Fibroblast of skin of right biceps (primary cell): ENCODE measurements at places on chromosomes 12 and 14.
A peak's percentile ranks its signal among the peaks of the same experiment; 100 is the strongest.

DNA sequence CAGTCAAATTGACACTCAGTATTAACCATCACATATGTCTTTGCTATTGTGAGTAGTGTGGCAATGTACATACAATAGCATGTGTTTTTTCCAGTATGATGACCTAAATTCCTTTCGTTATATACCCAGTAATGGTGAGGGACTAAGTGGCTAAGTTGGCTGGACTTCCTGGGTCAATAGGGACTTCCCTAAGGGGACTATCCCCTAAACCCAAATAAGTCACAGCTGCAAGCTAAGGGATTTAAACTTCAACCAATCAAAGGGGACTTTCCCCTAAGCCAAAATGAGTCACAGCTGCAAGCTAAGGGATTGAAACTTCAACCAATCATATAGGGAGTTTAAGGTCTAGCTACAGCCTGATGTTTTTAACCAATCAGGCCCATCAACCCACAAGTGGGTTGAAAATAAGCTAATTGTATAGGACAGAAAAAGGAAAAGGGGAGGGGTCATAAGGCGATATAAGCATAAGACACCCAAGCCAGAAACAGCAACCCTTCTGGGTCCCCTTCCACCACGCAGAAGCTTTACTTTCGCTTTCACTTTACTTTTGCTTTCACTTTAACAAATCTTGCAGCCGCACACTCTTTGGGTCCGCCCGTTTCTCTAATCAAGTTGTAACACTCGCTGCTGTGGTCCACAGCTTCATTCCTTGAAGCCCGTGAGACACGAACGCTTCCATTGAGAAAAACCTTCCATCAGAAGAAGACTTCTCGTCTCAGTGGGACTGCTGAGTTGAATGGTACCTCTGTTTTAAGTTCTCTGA is 404.4 kb downstream of the FLRT2 start:
- DNase-seq, result peak; percentile 3

- no peak for DNase-seq
These were observed 9.9 kb upstream of the ACVR1B start for GRCh38 chr12:51941604-51942003.

GRCh38 chr12:25957793-25958427 is 572 bp upstream of the RASSF8 start:
- peak; percentile 90 for DNase-seq

DNA sequence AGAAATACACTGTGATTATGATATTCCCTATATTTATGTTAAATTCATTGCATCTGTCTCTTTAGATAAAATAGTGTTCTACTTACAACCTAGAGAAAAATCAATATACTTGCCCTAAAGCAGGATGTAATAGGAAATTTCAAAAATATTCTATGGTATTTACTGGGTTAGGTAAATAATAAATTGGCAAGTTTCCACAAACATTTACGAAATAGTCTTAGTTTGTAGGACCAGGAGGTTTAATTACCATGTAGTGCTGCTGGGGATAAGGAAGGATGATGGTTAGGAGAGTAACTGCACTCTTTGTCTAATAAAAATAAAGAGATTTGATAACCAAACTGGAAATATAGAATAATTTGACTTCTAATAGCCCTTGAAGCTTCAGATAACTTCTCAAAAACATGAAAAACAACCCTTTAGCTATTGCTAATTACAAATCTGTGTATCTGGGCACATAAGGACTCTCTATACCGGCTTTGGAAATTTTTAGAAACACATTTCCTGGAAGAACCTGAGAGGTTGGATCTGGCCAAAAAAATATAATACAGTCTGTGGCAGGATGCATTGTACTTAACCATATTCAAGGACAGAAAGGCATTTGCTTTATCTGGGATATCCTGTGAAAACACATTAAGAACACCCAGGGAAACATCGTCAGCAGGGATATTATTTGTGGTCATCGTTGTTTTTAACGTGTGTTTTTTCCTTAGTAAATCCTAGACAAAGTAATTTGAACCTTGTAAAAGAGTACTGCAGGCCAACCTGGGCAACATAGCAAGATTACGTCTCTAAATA is 36.7 kb upstream of the TMCC3 start:
- DNase-seq, result no peak

DNA sequence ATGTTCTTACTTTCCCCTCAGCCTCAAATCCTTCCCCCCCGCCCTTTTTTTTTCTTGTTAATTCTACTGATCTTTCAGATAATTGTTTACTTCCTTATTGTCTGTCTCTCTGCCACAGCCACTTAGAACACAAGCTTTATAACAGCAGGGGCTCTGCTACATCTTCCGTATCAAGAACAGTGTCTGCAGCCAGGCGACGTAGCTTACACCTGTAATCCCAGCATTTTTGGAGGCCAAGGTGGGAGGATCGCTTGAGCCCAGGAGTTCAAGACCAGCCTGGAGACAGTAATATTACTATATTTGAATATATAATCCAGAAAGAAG is 5.4 kb downstream of the SOS2 start:
- no peak for DNase-seq

- no peak for DNase-seq
These were observed 19.4 kb downstream of the AEBP2 start for GRCh38 chr12:19458733-19459132.

GRCh38 chr12:86254399-86255107 is 1.6 kb downstream of the MGAT4C start:
- no peak for DNase-seq

GRCh38 chr14:59251811-59252771 is 63.6 kb downstream of the DAAM1 start:
- peak; percentile 87 for DNase-seq

DNA sequence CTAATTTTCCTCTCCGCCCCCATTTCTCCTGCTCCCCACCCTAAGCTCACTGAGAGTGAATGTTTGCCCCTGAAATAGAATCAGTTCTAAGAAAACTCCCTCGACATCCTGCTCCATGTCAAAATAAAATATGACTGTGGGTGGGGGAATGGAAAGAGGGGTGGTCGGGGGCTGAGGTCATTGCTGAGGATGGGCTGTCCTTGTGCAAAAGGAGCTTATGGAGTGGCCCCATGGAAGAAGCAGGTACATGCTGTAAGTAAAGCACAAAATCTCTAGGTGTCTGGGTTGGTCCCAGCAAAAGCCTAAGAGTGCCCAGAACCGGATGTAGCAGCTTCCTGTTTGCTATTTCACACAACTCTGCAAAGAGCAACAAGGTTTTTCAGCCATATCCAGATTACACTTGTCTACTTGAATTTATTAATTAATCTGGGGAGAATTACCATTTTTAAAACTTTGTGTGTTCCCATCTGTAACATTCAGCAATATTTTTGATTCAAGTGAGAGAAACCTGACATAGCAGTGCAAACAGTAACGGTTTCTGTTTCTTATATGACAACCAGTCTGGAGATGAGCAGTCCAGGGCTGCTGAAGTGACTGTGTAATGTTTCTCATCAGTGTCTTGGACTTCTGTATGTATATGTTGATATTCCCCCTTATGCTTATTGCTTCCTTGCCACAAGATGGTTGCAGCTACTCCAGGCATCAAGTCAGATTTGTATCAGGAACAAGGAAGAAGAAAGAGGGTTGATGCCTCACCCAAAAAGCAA is 40.4 kb upstream of the GZMB start:
- DNase-seq, result no peak

DNA sequence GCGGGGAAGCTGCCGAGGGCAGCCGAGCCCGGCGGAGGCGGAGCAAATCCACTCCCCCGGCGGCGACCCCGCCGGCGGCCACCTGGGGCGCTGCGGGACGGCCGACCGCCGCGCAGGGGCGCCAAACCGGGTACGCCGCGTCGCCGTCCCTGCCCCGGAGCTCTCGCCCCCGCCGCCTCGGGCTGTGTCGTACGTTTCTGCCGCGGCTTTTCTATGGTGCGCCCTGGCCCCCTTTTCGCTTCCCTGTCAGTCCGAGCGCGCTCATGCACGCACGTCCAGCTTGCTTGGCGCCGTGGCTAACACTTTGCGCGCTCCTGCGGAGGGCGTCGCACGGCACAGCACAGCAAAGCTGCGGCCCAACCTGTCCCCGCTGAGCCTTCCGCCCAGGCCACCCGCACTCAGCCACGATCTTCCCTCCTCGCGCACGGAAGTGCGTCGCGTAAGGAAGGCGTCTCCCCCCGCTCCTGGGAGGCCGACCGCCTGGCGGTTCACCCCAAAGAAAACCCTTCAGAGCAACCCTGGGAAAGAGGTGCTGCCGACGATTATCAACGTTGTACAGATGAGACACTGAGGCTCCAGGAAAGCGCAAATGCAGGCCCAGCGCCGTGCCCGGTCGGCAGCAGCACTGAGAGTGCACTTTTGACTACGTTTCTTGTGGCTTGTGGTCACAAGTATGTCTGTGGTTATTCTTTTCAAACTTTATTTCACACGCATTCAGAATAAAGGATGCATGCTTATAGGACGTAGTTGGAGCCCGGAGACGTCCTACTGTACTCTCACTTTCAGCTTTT is at the start of gene HECTD1:
HECTD1 (minus strand) TSS at position 39 of the 791 bp plus-strand sequence. CDS start 1,857 bp downstream, outside the sequence.
- DNase-seq, result peak; percentile 92

DNA sequence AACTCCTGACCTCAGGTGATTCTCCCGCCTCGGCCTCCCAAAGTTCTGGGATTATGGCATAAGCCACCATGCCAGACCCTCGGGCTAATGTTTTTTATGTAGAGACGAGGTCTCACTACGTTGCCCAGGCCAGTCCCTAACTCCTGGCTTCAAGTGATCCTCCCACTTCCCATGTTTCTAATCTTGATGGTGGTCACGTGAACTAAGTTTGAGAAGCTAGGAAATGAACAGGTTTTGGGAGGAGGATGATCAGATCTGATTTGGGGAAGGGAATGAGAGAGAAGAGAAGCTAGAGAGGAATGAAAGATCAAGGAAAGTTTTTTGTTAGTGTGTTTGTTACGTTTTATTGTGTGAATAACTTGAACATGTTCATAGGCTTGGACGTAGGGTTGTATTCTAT is 17.2 kb upstream of the SINHCAF start:
- no peak for DNase-seq

DNA sequence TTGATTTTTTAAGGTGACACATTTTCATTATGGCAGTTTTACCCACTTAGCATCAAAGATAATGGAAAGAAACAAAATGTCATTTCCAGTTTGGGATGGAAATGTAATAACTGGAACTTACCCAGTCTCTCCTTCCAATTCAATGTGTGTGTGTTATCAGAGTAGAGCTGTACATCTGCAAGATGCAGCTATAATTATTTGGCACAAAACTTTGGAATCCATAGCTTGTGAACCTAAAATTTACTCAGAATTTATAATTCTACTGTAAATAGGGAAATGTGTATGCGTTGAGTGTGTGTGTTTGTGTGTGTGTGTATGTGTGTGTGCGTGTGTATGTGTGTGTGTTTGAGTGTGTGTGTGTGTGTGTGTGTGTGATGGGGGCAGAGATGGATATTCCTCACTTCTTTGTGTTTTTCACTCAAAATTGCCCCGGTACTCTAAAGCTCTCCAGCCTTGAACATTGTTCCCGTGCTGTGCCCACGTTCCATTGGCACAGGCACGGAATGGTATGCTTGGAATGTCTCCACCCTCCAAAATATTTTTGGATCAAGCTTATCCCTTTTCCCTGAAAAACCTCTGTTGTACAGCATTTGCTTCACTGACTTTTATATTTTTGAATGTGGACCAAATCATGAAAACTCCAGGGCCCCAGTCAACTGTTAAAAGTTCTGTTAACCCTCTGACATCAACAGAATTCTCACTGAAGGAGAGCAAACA is 150.2 kb upstream of the BMP4 start:
- no peak for DNase-seq

DNA sequence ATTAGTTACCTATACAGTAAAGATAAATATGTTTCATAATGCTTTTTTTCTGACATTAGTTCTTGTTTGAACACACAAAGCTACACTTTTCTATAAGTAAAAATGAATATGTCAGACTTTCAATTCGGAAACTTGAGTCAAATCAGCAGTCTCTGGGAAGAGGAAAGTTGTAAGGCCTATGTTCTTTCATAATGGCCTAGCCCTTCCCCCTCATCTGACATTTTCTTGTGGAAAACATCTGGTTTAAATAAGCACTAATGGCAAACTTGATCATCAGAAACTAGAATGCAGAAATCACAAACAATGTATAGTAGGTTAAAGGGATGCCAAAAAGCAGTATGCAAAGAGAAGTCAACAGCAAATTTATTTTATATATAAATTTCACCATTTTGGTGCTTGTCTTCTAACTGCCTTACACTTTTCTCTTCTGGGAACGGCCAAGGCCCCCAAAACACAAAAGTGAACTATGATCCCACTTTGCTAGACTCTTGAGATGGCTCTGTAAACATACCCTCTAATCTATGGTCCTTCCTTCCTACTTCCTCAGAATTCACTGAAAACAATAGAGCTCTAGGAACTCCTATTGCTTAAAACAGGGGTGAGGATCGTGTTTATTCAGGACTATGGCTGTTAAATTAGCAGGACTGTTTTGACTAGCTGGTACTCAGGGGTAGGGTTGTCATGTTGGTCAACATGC is 444.1 kb downstream of the RAD51B start:
- DNase-seq, result peak; percentile 70

GRCh38 chr12:3364226-3364625 is 126.8 kb upstream of the PRMT8 start:
- DNase-seq, result no peak

GRCh38 chr12:12474931-12475795 is 87.5 kb downstream of the DUSP16 start:
- peak; percentile 34 for DNase-seq

DNA sequence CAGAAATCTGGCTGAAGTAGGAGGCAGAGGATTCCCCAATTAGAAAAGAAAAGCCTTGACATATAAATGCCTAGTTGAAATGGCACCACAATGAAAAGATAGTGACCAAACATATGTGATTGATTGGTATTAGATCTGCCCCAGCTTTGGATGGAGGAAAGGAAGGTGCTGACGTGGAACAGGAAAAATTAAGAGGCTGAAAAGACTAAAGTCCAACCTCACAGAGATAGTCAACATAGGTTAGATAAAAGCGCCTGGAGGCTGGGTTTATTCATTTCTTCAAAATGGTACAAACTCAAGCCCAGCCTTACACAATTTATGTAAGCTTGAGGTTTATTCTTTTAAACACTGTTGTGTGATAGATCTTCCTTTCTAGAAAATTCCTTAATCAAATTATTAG is 129.6 kb downstream of the RPS29 start:
- DNase-seq, result no peak

- no peak for DNase-seq
These were observed 14.6 kb upstream of the GALNT6 start for GRCh38 chr12:51405801-51406207.

GRCh38 chr12:125688881-125689280 is 623.6 kb downstream of the AACS start:
- DNase-seq, result no peak

- DNase-seq, result peak; percentile 72
These were observed 635.5 kb downstream of the KCNH5 start for GRCh38 chr14:62409626-62410300.

- no peak for DNase-seq
These were observed 294.4 kb downstream of the NELL2 start for GRCh38 chr12:44581642-44582242.
